Cardiac muscle cell (in vitro differentiated cells and primary cell): ENCODE measurements at places on chromosomes 2 and 18. TPM values are rescaled to one million over a fixed set of nuclear protein-coding genes. Genes with fewer than 3 reads are reported as not detected.

Gene CNGA3
- total RNA-seq: 0.04 TPM in 1 of 2 replicates, not detected in the other

Gene GAL3ST2
- total RNA-seq: 0.18 and 1.2 TPM in 2 replicates

Gene CYP27A1
- 63.1 and 106 TPM in 2 replicates for total RNA-seq

Gene DSC1
- not detected in 2 replicates for total RNA-seq

Gene SFT2D3
- total RNA-seq: 9.3 and 11.7 TPM in 2 replicates

Gene RTKN
- total RNA-seq: 41.1 and 53.3 TPM in 2 replicates

Gene EN1
- not detected in 2 replicates for total RNA-seq

Gene DNAH7
- total RNA-seq: 0.42 and 1.8 TPM in 2 replicates

Gene SH3BP4
- 55.0 and 71.3 TPM in 2 replicates for total RNA-seq

Gene ATOH8
- 10.6 and 12.6 TPM in 2 replicates for total RNA-seq

Gene VWA3B
- total RNA-seq: 0.09 and 0.67 TPM in 2 replicates

Gene LYPD6
- 7.6 and 10.7 TPM in 2 replicates for total RNA-seq

Gene DUSP19
- total RNA-seq: 1.7 and 2.0 TPM in 2 replicates

Gene EPB41L3
- 466 and 886 TPM in 2 replicates for total RNA-seq

Gene ALPI
- not detected in 2 replicates for total RNA-seq

Gene GALNT13
- total RNA-seq: 1.4 and 3.1 TPM in 2 replicates

Gene MAB21L4
- 0.07 TPM in 1 of 2 replicates, not detected in the other for total RNA-seq

Gene SRBD1
- 13.7 and 14.7 TPM in 2 replicates for total RNA-seq

Gene CFAP65
- 0.07 and 2.2 TPM in 2 replicates for total RNA-seq

Gene KCMF1
- 25.5 and 30.7 TPM in 2 replicates for total RNA-seq

Gene COL3A1
- 155 and 216 TPM in 2 replicates for total RNA-seq

Gene EPB41L5
- 18.4 and 24.6 TPM in 2 replicates for total RNA-seq

Gene FHOD3
- total RNA-seq: 262 and 347 TPM in 2 replicates

Gene ICOS
- not detected in 2 replicates for total RNA-seq

Gene CHPF
- total RNA-seq: 286 and 301 TPM in 2 replicates

Gene CCDC141
- 95.5 and 213 TPM in 2 replicates for total RNA-seq

Gene FEV
- total RNA-seq: not detected in 2 replicates

Gene TLX2
- 0.06 TPM in 1 of 2 replicates, not detected in the other for total RNA-seq

Gene POMC
- 2.8 and 3.9 TPM in 2 replicates for total RNA-seq

Gene PTH2R
- total RNA-seq: 0.09 TPM in 1 of 2 replicates, not detected in the other

Gene NGEF
- 2.1 and 2.9 TPM in 2 replicates for total RNA-seq

Gene RAX
- 0.06 TPM in 1 of 2 replicates, not detected in the other for total RNA-seq

Gene UGT1A4
- not detected in 2 replicates for total RNA-seq

Gene GRB14
- 6.4 and 7.8 TPM in 2 replicates for total RNA-seq

Gene SH3RF3
- 1.4 and 1.7 TPM in 2 replicates for total RNA-seq

Gene ACOXL
- 1.7 and 2.4 TPM in 2 replicates for total RNA-seq
